ENCODE measurements at places on chromosomes 12 and 14.

DNA sequence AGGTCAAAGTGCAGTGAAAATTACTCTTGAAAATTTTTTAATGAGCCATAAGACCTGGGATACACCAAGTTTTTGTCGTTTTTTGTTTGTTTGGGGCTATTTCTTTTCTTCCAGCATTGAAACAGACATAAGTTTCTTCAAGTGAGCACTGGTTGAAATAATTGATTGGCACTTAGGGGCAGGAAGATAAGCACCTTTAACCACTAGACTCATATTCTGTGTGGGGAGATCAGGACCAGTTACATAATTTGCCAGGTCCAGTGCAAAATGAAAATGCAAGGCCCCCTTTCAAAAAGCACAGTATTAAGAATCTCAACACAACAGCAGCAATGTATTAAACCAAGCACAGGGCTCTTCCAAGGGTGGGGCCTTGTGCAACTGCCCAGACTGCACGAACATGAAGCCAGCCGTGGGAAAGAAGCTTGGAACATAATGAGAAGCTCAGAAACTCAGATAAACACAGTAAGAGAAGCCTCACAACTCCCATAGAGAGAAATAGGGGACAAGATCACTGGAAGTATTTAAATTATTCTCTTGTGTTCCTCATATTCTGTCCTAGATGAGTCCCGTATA lies 3.2 kb upstream of the TCP11L2 start:
- no peak for DNase-seq

DNA sequence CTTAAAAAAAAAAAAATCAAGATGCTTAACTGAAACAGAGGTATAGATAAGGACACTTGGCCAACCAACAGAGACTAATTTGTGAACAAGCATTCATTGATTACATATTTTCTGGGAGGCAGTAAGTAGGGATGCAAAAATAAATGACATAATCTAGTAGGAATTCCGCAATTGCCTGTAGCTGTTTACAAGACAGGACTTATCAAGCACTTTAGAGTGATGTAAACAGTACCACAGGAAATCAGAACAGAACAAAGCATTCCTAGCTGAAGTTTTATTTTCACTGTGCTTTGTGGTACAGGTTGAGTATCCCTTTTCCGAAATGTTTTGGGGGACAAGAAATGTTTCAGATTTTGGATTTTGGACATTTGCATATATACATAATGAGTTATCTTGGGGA lies 68.2 kb upstream of the FGD4 start:
- DNase-seq: no peak

GRCh38 chr12:56574210-56574609 lies 52.6 kb downstream of the RBMS2 start:
- DNase-seq: no peak

DNA sequence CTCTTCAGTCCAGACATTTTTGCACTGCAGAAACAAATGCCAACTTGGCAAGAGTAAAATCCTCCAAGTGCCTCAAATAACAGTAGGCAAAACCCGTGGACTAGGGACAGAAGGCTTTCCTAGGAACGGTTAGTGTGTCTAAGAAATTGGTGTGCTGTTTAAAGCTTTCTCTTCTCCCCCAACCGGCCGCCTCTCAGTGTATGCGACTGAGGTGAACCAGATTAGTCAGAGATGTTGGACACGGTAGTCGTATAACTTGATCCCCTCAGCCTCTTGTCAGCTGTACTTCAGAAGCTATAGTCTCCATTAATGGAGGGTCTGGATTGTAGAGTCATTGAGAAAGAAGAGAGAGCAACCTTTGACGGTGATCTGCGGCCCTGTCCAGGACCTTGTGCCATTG lies 21.7 kb downstream of the PPFIBP1 start:
- DNase-seq: no peak

- no peak for DNase-seq
Observed at GRCh38 chr14:102081231-102082080, 5.4 kb downstream of the HSP90AA1 start.

GRCh38 chr14:66133666-66134065 lies 352.5 kb upstream of the CCDC196 start:
- DNase-seq: no peak

- no peak for DNase-seq
Observed at GRCh38 chr14:96251656-96252155, 4.3 kb upstream of the BDKRB1 start.

Data from NCI-H2171 (cell line).